8988T (cell line): ENCODE measurements at places on chromosomes 11 and 22.

GRCh38 chr11:29937526-29937925, 79.3 kb downstream of the KCNA4 start:
- no peak for DNase-seq

DNA sequence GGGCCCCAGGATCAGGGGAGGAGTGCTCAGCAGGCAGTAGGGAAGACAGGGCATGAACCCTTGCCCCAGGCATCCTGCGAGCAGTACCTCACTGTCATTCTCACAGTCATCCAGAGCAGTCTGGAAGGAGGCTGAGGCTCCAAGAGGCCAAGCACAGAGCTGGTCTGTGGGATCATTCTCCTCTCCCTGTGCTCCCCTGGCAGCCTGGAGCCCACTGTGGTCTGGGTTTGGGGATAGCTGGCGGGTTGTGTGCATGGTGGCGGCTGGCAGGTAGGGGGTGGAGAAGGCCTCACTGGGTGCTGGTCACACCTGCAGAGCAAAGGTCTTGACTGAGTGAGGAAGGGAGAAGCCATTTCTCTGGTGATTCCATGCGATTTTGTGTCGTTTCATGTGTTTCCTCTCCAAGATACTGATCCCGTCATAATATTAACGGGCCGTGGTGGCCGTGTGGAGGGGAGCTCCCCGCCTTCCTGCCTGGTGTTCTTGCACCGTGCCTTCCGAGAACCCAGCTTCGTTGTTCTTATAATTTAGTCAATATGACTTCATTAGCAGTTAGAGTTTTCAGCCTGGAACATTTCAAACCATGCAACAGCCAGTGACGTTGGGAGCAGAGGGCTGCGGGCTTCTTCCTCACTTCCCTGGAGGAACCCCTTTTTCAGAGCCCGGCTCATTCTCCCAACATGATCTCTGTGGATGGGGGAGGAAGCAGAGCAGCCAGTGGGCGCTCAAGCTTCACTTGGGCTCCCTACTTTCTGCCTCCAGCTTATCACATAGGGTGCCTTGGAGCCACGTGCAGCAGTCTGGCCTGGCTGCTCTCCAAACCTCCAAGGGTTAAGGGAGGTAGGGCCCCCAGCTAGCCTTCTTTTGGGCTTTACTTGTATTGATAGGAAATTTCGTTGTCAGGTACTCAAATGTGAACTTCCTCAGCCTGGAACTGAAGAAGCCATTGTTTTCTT, 20.8 kb upstream of the ADORA2A start:
- no peak for DNase-seq

GRCh38 chr11:131913267-131913666, 542.9 kb downstream of the NTM start:
- DNase-seq, result no peak

DNA sequence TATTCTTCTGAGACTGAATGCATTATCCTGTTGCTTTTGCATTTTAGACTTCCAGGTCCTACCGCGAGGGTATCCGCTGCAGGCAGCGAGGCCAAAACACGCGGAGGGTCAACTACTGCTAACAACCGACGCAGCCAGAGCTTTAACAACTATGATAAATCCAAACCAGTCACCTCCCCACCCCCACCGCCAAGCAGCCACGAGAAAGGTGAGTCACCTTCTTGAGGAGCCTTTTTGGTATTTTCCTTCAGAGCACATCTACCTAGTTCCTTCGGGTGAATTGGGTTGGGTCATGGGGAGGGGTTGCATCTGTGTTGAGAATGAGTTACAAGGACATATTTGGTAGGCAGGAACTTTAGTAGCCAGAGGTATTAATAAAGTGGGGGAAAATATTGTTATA, 179.8 kb downstream of the NAV2 start:
- DNase-seq, result no peak

- DNase-seq, result no peak
Measured at GRCh38 chr11:128518493-128519207, 68.7 kb downstream of the ETS1 start.

- DNase-seq, result no peak
Measured at GRCh38 chr11:3825473-3826154, 15.1 kb downstream of the RHOG start.
